ENCODE measurements at places on chromosomes 2 and 18.
A peak's percentile ranks its signal among the peaks of the same experiment; 100 is the strongest.

DNA sequence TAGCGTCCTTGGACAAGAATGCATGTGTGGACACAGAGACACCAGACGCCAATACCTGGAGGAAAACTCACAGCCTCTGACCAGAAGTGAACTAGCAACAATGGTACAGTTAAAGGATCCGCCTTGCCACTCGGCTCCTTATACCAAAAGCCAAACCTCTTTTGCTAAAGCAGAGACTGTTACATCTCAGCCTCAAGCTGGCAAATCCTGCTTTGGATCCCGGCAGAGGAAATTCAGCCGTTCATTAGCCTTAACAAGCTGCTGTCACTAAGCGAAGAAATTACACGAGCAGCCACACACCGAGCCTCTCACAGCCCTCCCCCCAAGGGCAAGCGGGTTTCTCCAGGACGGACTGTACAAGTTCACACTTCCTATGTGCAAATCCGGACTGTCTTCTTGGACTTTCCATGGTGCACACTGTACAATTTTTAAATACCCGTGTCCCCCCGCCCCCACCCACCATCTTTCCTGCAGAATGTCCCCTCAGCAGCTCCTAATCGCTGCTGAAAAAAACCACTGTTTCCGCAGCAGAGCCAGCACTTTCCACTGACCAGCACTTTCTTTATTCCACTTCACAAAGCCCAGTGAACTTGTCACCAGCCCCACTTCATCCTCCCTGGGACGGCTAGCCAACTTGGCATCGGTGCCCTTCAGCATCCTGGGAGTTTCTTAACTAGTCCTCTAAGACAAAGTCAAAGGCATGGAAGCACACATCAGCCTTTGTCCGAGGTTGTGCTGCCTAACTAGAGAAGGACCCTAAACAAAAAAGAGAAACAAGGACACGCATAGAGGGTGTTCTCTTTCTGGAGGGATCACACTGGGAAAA is 1.5 kb downstream of the KLF7 start:
- DNase-seq: no peak

GRCh38 chr18:39241534-39241933 is 1675.9 kb upstream of the CELF4 start:
- no peak for DNase-seq

- DNase-seq: no peak
These were observed 156.2 kb upstream of the KCNH7 start for GRCh38 chr2:162994718-162995117.

- no peak for DNase-seq
These were observed at the start of gene LIMS2 for GRCh38 chr2:127675331-127676261. LIMS2 (minus strand) TSS chr2:127675530; CDS start chr2:127675024, 506 bp downstream.

GRCh38 chr2:225171350-225171749 is 129.1 kb upstream of the DOCK10 start:
- DNase-seq: no peak

DNA sequence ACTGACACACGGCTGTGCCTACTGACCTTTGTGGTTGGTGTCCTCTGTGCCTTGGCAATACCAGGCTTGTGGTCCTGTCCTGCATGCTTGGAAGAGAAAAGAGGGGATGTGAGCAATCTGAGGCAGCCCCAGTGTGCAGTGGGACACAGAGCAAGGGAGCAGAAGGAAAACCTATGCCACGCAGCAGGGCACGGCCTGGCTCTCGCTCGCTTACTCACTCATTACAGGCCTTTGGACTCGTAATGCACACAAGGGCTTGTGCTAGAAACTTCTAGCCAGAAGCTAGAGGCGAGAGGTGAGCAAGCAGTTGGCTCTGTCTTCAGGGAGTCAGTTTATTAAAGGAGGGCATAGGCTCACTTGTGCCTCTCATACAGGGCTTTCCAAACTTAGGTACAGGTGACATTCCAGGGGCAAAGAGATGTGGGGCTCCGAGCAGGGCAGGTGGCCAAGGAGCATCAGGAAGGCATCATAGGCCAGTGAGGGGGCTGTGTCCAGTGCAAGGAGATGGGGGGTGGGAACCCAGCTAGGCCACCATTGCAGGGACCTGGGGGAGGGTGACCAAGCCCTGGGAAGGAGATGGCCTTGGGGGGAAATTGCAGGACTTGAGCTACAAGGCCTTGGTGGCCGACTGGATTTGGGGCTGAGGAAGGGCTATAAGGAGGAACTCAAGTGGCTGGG is 100.8 kb downstream of the DYSF start:
- DNase-seq: no peak

DNA sequence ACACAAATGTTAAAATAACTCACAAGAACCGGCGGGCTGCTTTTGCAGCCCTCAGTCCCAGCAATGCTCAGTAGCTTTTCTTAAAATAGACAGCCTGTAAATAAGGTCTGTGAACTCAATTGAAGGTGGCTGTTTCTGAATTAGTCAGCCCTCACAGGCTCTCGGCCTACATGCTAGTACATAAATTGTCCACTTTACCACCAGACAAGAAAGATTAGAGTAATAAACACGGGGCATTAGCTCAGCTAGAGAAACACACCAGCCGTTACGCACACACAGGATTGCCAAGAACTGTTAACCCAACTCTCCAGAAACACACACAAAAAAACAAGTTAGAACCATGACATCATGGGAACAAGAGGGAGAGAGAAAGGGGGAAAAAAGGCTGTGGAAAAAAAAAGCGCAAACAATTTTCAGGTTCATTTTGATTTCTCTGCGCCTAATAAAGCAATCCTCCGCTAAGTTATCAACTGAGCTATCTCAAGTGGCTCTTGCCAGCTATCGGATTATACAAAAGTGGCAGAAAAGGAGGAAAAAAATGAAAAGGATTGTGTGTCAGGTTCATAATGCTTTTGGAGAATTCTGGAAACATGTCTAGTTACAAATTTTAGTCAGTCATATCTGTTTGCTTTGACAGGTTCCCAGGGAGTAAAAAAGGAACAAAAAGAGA is 89.1 kb downstream of the ZEB2 start:
- DNase-seq: no peak

DNA sequence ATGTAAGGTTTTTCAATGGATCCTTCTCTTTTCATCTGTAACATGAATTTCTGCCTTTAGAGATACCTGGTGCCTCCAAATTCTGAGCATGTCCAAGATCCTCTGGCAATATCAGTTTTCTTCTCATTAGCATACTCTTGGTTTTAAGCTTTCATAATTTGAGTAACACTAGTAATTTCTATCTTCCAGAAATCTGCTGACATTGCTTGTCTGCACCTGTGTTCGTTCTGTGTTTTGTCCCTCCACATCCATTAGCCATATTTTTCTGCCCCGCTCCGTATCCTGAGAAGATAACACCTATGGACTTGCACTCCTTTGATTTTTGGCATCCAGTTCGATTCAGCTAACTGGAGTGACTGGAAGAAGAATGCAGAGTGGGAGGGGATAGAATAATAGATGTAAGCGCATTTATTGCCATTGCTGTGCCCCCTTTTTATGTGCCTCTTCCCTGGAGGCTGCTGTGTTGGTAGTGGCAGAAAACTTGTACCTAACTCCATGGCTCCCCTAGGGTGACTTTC is 32.3 kb upstream of the ITSN2 start:
- no peak for DNase-seq

DNA sequence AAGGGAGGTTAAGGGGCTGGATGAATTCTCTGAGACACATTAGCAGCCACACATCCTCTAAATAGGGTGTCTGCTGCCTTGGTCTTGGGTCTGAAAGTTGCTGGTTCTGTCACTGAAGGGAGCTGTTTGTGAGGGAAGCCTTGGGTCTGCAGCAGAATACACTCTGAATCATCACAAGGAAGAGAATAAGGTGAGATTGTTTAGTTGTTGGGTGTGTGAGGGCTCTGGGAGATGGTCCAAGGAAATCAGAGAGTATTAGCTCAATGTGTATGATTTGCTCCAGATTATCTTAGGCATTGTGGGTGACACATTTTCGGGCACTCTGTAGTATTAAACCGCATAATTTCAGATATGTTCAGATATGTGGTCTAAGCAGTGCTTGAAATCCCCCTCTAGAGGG is 548.5 kb downstream of the SLC4A3 start:
- DNase-seq: no peak

DNA sequence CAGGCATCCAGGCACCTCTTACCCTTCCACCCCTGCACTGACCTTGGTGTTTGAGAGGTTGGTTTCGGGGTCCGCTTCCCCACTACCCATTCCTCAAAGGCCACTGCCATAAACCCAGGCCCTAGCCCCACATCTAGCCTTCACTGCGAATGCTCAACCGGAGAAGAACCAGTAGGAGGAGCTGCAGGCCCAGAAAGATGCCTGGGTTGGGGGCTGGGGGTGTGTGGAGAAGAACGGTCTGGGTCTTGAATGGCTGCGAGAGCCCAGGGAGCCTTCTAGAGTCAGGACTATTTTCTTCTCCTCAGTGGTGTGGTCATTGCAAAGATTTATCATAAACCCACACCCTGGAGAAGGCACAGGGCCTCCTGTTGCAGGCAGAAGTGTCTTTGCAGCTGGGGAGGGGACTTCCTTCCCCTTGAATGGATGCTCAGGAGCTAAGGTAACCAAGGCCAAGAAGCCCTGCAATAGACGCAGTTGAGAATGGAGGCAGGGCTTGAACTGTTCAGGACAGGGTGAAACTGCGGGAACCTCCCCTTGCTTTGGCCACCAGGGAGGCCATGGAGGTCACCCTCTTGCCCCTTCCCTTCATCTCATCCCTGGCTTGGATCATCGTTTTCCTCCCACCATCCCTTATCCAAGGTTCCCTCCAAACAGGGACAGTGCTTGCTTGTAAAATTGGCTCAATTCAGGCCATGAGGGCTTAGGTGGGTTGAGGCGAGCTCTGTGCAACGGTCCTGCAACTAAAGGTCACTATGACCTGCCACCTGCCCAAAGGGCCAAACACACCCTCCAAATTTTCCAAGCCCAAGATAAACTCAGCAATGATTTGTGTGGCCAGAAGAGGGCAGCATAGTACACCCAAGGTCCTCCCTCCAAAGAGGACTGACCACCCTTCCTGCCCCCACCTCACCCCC is 20.9 kb downstream of the THNSL2 start:
- peak; percentile 22 for DNase-seq

- DNase-seq: no peak
These were observed 430.4 kb downstream of the MTX2 start for GRCh38 chr2:176699644-176700043.

GRCh38 chr2:128710729-128711128 is 392.1 kb upstream of the HS6ST1 start:
- no peak for DNase-seq

GRCh38 chr2:215633360-215633759 is 197.5 kb upstream of the FN1 start:
- DNase-seq: no peak

DNA sequence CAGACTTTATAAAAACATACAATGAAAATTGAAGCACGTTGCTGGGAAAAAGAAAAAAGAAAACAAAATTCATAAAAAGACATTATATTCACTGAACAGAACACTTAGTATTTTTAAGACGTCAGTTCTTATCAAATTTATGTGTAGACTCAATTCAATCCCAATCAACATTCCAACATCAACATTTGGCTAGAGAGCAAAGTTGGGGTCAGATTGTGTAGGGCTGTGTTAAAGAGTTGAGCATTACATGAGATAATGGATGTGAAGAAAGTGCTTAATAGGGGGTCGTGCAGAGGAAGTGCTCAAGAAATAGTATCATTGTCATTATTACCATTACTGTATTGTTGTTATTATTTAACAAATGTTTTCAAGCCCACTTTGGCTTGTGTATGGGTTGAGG is 154.1 kb upstream of the TNP1 start:
- no peak for DNase-seq

DNA sequence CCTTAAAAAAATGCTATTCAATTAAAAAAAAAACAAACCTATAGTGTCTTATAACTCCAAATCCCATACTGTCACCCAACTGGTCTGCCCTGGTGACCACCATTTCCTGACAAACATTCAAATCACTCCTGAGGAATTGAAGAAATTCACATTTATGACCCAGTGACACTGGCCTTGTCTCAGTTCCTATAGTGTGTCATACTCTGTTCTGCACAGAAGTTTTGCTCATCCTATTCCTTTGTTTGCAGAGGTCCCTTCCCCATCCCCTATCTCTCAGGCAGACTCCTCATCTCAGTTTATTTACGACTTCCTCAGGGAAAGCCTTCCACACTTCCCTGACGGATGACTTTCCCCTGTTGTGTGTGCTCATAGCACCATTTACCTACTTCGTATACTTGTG is 14.7 kb downstream of the ZC3H6 start:
- no peak for DNase-seq

GRCh38 chr2:36966370-36967235 is at the start of gene STRN:
STRN (minus strand) TSS chr2:36966536; CDS start chr2:36966463, 73 bp downstream.
- DNase-seq: peak; percentile 91

DNA sequence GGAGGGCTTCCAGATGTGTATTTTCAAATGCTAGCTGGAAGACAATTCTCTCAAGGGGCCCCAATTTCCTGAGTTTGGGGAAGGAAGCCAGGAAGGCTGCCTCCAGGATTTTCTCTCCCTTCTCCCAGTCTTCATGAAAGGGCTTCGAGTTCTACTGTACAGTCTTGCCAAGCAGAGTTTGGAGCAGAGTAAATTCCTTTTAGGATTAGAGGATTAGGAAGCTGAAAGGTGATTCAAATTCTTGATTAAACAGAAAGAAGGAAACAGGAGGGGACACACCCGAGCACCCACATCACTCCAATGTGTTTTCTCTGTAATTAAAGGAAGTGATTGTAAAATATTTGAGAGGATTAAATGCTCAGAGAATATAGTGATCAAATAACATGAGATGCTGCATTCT is 217.8 kb downstream of the SETBP1 start:
- DNase-seq: no peak

DNA sequence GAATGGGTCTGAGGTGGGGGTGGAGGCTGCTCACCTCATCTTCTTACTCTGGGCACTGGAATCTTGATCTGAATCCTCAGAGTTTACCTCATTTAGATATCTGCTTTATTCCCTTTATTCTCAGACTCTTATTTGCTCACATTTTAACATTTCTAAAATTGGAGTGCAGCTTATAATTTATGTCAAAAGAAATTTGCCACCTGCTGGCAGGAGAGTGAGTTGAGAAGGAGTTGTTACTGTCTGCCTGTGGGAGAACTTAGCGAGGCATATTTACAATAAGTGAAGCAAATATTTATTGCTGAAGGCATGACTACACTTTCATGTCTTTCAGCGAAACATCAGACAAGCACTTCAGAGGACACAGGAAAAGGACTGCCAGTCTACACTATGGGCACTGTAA is 16.4 kb upstream of the KIAA2012 start:
- no peak for DNase-seq

- no peak for DNase-seq
These were observed 2.6 kb downstream of the ASIC4 start for GRCh38 chr2:219516888-219517287.

DNA sequence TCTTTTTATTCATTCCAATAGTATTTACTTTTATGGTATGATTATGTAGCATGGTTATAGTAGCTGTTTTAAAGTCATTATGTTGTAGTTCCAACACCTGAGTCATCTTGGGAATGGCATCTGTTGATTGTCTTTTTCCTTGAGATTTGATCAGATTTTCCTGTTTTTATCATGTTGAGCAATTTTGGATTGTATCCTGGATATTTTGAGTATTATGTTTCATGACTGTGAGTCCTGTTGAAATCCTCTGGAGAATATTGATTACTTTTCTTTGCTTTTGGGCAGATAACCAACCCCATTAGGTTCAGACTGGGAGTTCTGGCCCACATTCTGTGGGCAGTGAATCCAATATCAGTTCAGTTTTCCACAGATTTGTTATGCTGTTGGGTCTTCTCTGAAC is 163.2 kb upstream of the SPRED2 start:
- no peak for DNase-seq
